ENCODE measurements at places on chromosomes 3 and 15. TPM values are rescaled to one million over a fixed set of nuclear protein-coding genes. Genes with fewer than 3 reads are reported as not detected.

The ASB14 gene
- not detected for total RNA-seq

DNA sequence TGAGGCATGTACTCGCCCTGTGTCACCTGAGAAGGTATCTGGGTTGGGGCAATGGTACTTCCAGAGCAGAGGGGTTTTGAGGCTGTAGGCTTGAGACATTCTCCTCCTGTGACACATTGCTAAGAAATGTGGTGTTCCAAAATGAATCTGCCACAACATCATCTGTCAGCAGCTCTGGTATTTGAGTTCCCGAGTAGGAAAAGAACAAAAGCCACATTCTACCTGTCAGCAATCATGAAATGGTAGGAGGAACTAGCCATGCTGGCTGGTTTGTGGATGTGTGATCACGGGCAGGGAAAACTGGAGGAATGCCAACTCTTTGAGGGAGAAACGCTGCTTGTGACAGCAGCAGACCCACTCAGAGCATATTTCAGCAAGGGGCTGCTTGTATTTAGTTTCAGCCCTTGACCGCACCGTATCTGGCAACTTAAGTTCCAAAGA lies 579.4 kb upstream of the TBL1XR1 start:
- no peak for DNase-seq

The GOLGA6L7 gene
- not detected for total RNA-seq

DNA sequence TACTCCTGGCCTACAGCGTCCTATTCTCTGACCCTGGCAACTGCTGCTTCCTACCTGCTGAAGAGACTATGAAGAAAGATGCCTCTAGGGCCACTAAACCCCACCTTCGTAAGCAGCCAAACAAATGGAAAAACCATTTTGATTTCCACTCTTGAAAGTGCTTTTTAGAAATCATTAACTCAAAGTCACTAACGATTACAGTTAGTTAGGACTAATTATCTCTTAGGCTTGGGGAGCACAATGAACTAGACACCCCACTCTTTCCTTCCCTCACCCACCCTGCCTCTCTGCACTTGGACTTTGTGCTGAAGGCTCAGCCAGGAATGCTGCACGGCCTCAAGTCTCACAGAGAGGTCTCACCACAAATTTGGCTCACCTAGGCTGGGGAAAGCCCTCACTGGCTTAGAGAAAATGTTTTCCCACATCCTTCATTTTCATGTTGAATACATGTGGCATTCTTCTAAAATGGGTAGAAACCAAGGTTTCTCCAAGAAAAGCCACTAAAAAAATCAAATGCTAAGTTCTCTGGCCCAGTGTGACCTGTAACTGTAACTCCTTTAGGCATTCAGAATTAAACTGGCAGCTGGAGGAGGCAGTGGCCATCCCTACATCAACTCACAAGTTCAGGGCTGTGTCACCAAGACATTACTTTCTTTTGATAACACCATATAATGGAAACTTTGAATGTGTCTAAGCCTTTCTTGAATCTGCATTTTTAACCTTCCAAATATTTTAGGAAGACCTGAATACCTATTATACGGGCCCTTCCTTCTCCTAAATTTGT lies 47.1 kb downstream of the NPTN start:
- DNase-seq, result no peak

The TMEM207 gene
- not detected for total RNA-seq

The THSD4 gene
- 0.92 TPM for total RNA-seq

The GOLGA8N gene
- total RNA-seq, result 2.3 TPM

DNA sequence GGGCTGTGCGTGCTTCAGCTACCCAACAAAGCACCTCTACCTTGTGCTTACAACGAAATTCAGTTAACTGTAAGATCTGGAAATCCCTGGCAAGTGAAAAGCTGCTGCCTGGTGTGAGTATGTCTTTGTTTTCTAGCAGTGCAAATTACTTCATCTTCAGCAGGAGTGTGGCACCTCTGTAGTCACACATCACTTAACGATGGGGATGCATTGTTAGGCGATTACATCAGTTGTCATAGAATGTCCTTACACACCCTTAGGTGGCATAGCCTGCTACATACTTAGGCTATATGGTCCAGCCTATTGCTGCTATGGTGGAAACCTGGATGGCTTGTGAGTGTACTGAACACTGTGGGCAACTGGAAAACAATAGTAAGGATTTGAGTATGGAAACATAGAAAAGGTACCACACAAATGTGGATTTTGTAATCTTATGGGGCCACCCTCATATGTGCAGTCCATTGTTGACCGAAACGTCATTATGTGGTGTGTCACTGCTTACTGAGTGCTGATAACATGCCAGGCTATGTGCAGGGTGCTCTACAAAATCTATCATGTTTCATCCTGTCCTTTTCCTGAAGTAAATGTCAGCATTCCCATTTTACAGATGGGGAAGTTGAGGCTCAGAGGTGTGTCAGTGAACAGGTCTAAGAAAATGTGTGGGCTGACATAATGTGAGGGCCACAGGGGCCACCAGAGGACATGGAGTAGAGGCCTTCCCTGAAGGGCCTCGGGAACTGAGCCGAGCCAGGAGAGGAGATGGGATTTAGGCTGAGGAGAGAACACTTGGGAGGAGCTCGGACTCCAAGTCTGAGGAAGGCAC lies 173.5 kb downstream of the VGLL4 start:
- no peak for DNase-seq

The CLDN16 gene
- total RNA-seq, result not detected
